Aorta (tissue), 5 donors: ENCODE measurements at places on chromosomes 3 and 15.
A peak's percentile ranks its signal among the peaks of the same experiment; 100 is the strongest.

DNA sequence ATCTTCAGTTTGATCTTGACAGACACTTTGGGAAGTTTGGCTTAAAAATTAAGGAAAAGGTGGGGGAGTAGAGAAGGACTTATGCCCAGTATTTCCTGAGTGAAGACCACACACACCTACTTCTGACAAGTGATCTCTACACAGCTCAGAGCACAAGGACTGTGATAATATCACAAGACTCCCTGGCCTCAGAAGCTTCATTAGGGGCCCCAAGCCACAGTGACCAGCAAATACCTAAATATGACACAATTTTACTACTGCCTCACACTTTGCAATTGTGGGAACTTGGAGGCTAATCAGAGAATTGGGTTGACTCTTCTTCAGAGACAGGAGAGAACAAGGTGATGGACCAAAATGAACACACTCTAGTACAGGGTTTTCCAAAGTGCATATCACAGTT is 2.6 kb downstream of the ILDR1 start:
- DNase-seq, result no peak

- no peak for DNase-seq
These were observed 182.2 kb downstream of the CFAP20DC start for GRCh38 chr3:58867621-58868020.

GRCh38 chr3:171458071-171458863 is 1.9 kb downstream of the TNIK start:
- DNase-seq, result no peak

GRCh38 chr3:62332835-62333244 is 40.5 kb downstream of the FEZF2 start:
- DNase-seq, result no peak

GRCh38 chr15:36294359-36294758 is 285.1 kb upstream of the CDIN1 start:
- DNase-seq, result no peak

DNA sequence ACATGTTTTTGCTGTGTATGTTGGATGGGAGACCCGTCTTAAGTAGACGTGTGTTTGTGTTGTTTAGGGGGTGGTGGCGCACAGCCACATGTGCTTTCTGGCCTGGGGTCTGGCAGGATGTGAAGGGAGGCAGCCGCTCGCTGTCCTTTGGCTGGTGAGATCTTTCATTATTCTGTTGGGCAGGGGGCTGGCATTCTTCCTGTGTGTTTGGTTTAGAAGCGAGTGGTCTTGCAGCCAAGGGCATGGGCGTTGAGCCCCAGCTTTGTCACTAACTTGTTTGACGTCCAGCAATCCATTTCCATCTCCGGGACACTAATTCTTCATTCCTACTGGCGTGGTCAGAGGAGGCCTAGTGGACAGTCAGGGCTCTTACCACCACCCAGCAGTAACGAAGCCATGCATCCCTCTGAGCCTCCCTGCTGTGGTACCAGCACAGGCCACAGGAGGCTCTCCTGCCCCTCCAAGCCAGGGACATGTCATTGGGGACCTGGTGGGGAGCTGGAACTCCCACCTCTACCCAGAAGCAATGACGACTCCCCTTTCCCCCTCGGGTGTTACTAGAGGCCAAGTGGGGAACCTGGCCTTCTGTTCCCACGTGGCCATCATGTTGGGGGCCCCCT is 10.7 kb downstream of the THSD4 start:
- DNase-seq, result no peak

DNA sequence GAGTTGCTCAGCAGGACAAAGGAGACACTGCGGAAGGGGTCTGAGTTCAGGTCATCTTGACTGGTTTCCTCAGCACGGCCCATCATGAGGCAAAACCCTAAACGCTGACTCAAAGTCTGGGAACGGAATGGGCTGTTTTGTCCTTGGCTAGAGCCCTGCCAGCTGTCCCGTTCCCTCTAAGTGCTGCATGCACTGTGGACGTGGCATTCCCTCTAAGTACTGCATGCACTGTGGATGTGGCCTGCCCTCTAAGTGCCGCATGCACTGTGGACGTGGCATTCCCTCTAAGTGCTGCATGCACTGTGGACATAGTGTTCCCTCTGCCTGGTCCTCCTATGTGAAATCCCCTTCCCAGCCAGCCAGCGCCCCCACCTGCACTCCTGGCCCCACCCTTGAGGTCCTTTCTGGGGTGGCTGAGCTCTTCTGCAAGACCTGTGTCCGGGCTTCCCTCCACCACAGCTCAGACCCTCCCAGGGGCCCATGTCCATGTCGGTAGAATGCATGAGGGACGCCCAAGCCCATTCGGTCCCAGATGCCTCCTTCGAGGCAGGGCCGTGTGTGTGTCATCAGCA is 36.7 kb downstream of the TM2D3 start:
- peak; percentile 65 for DNase-seq

DNA sequence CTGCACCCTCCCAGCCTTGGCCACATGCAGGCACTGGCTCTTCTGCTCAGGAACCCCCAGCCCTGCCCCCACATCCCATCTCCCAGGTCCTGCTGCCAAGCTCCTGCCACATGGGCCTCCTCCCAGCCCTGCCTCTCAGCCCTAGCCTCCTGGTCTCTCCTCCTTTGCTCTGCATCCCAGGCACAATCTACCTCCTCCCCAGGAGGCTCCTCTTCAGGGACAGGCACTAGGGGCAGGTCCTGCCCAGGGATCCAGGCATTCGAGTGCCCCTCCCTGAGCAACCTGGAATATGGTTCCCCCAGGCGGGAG is 12.4 kb downstream of the DNAJB8 start:
- DNase-seq, result no peak

- no peak for DNase-seq
These were observed 91.8 kb downstream of the ADAMTSL3 start for GRCh38 chr15:83745771-83746170.

GRCh38 chr3:5198986-5199731 is 11.7 kb downstream of the EDEM1 start:
- DNase-seq, result no peak

DNA sequence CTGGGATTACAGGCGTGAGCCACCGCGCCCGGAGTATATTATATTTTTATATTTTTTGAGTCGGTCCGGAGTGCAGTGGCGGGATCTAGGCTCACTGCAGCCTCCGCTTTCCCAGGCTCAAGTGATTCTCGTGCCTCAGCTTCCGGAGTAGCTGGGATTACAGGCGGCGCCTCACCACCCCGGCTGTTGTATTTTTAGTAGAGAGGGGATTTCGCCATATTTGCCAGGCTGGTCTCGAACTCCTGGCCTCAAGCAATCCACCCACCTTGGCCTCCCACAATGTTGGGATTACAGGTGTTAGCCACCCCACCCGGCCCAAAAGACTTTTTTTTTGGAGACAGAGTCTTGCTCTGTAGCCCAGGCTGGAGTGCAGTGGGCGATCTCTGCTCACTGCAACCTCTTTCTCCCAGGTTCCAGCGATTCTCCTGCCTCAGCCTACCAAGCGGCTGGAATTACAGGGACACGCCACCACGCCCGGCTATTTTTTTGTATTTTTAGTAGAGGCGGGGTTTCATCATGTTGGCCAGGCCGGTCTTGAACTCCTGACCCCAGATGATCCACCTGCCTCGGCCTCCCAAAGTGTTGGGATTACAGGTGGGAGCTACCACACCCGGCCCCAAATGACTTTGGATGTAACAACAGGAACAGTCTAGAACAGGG is 1.0 kb downstream of the ZNF589 start:
- DNase-seq, result no peak

- no peak for DNase-seq
These were observed 136.2 kb upstream of the EIF1B start for GRCh38 chr3:40173227-40173721.

GRCh38 chr3:163347944-163348343 is 1730.4 kb downstream of the SI start:
- no peak for DNase-seq

DNA sequence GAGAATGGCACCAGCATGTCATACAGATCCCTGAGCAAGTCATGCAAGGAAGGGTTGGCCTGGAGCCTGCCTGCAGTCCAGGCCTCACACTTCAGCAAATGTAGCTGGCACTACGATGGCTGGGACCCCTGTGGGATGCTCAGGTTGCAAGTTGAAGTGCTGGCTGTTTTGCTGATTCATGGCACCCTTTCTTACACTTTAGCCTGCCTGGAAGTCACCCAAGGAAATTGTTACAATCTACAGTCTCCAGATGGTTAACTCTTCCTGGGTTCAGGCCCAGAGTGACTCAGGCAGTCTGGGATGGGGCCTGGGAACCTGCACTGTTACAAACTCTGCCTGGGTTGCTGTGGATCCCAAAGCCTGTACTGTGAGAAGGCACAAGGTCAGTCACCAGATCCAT is 91.0 kb upstream of the SLC6A11 start:
- no peak for DNase-seq

DNA sequence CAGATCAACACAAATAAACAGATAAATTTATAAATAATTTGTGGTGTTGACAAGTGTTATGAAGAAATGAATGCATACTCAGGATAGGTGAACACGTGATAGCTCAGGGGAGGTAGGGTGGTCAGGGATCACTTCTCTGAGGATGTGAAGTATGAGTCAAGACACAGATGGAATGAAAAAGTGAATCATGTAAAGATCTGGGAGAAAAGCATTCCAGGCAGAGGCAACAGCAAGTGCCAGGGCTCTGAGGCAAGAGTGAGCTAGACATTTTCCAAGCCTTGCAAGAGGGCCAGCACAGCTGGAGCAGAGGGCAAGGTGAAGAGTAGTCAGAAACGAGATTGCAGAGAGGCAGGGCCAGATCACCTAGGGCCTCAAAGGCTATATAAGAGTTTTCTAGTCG is 177.8 kb downstream of the WNT5A start:
- DNase-seq, result no peak

DNA sequence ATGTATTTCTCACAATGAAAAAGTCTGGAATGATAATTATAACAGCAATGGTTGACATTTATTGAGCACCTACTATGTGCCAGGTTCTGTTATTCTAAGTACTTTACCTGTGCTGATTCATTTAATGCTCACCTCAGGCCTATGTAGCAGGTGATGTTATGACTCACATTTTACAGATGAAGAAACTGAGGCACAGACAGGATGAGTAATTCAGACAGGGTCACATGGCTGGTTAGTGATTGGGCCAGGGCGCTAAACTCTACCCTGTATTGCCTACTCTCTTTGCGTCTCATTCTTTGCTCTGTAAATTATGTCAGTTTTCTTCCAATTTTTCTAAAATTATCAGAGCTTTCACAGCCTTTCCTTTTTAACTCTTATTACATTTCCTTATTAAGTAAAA is 98.3 kb downstream of the PIK3R4 start:
- no peak for DNase-seq

GRCh38 chr15:51226576-51227210 is 111.7 kb downstream of the CYP19A1 start:
- no peak for DNase-seq
